ENCODE measurements at places on chromosomes 7 and 10. TPM values are rescaled to one million over a fixed set of nuclear protein-coding genes. Genes with fewer than 3 reads are reported as not detected.

The GIMAP7 gene
- 12.4 TPM for polyA plus RNA-seq

The OR13A1 gene
- 0.08 TPM for polyA plus RNA-seq

The RASA4B gene
- polyA plus RNA-seq: 8.6 TPM

The RPEL1 gene
- polyA plus RNA-seq: 0.18 TPM

The NACAD gene
- 8.6 TPM for polyA plus RNA-seq

The FEZF1 gene
- not detected for polyA plus RNA-seq

The KCND2 gene
- 2.9 TPM for polyA plus RNA-seq

The ACTA2 gene
- polyA plus RNA-seq: 158 TPM

The GARIN1A gene
- polyA plus RNA-seq: 4.2 TPM

The TCAF2 gene
- 3.3 TPM for polyA plus RNA-seq

The ANLN gene
- 45.3 TPM for polyA plus RNA-seq

The CNTNAP2 gene
- polyA plus RNA-seq: 26.4 TPM

The C10orf105 gene
- polyA plus RNA-seq: 0.18 TPM

The WASL gene
- 82.4 TPM for polyA plus RNA-seq

The TMEM176A gene
- polyA plus RNA-seq: 90.9 TPM

The LYZL2 gene
- polyA plus RNA-seq: not detected

The RNF133 gene
- polyA plus RNA-seq: 0.18 TPM

The TMEM213 gene
- polyA plus RNA-seq: 39.2 TPM

The CYP2C18 gene
- 0.47 TPM for polyA plus RNA-seq

The CAV1 gene
- polyA plus RNA-seq: 27.3 TPM

The C10orf67 gene
- 2.7 TPM for polyA plus RNA-seq

The HYAL4 gene
- 0.86 TPM for polyA plus RNA-seq

The GRID1 gene
- 1.1 TPM for polyA plus RNA-seq

The TEX36 gene
- polyA plus RNA-seq: not detected

The STYXL1 gene
- polyA plus RNA-seq: 47.5 TPM

The ZNF467 gene
- 27.8 TPM for polyA plus RNA-seq

The SEMA4G gene
- polyA plus RNA-seq: 63.0 TPM

The SSC4D gene
- polyA plus RNA-seq: 4.3 TPM

The ITGA8 gene
- polyA plus RNA-seq: 47.7 TPM

The LIPF gene
- polyA plus RNA-seq: 0.47 TPM

The SLC25A13 gene
- polyA plus RNA-seq: 47.9 TPM

The ADCYAP1R1 gene
- polyA plus RNA-seq: 0.75 TPM

The ADAM12 gene
- polyA plus RNA-seq: 26.4 TPM

The SDK1 gene
- polyA plus RNA-seq: 7.1 TPM

The MSMB gene
- not detected for polyA plus RNA-seq

The SKIDA1 gene
- polyA plus RNA-seq: 12.2 TPM

The DRGX gene
- polyA plus RNA-seq: not detected

The PLPP4 gene
- polyA plus RNA-seq: 4.6 TPM

The PTPRN2 gene
- 5.7 TPM for polyA plus RNA-seq

The FGL2 gene
- 56.0 TPM for polyA plus RNA-seq

The PALD1 gene
- polyA plus RNA-seq: 10.1 TPM
